A549 treated with ZK216348 at 1 μM for 4 hours (cell line): ENCODE measurements at places on chromosomes 4 and X. TPM values are rescaled to one million over a fixed set of nuclear protein-coding genes. Genes with fewer than 3 reads are reported as not detected.

The STOX2 gene
- 1.5 to 3.9 TPM (median 2.8 TPM) in 5 replicates for total RNA-seq

The NEUROG2 gene
- total RNA-seq, result not detected in 5 replicates

The SCD5 gene
- total RNA-seq, result 5.4 to 8.4 TPM (median 7.3 TPM) in 5 replicates

The PDE5A gene
- 0.09 to 0.37 TPM (median 0.23 TPM) in 5 replicates for total RNA-seq

The HSFX2 gene
- total RNA-seq, result 0.20 to 0.30 TPM in 2 of 5 replicates, not detected in the others

The BEX4 gene
- 1.4 to 2.7 TPM (median 2.0 TPM) in 5 replicates for total RNA-seq

The DMP1 gene
- total RNA-seq, result not detected in 5 replicates

The TMSB15A gene
- 0.61 to 0.85 TPM (median 0.62 TPM) in 3 of 5 replicates, not detected in the others for total RNA-seq

The TKTL2 gene
- not detected in 5 replicates for total RNA-seq

The IQSEC2 gene
- 34.7 to 42.9 TPM (median 40.6 TPM) in 5 replicates for total RNA-seq

The SNCA gene
- total RNA-seq, result 0.20 to 0.74 TPM (median 0.39 TPM) in 3 of 5 replicates, not detected in the others

The DDX53 gene
- not detected in 5 replicates for total RNA-seq

The MAGEC3 gene
- total RNA-seq, result not detected in 5 replicates

The RASSF6 gene
- 0.50 to 1.2 TPM (median 0.80 TPM) in 5 replicates for total RNA-seq

The TLR1 gene
- total RNA-seq, result 0.17 to 0.81 TPM (median 0.32 TPM) in 5 replicates

The MYOZ2 gene
- not detected in 5 replicates for total RNA-seq

The SMR3B gene
- not detected in 5 replicates for total RNA-seq

The TCEAL3 gene
- 18.6 to 26.2 TPM (median 19.2 TPM) in 5 replicates for total RNA-seq

The SCML1 gene
- total RNA-seq, result 4.0 to 7.1 TPM (median 5.3 TPM) in 5 replicates

The MGARP gene
- total RNA-seq, result 0.58 to 1.1 TPM (median 0.68 TPM) in 5 replicates

The CYBB gene
- total RNA-seq, result not detected in 5 replicates

The FAM114A1 gene
- 20.1 to 43.9 TPM (median 34.9 TPM) in 5 replicates for total RNA-seq

The STATH gene
- total RNA-seq, result not detected in 5 replicates

The ODAPH gene
- 1.6 TPM in 1 of 5 replicates, not detected in the others for total RNA-seq

The CDX4 gene
- not detected in 5 replicates for total RNA-seq

The NWD2 gene
- not detected in 5 replicates for total RNA-seq

The FAM133A gene
- total RNA-seq, result 0.62 to 1.0 TPM (median 0.85 TPM) in 5 replicates

The SMPX gene
- not detected in 5 replicates for total RNA-seq

The RTL3 gene
- 0.08 TPM in 1 of 5 replicates, not detected in the others for total RNA-seq

The RNF113A gene
- total RNA-seq, result 28.7 to 34.0 TPM (median 30.2 TPM) in 5 replicates

The NDST3 gene
- not detected in 5 replicates for total RNA-seq

The AVPR2 gene
- total RNA-seq, result not detected in 5 replicates

The GPR143 gene
- 0.20 to 0.56 TPM (median 0.46 TPM) in 3 of 5 replicates, not detected in the others for total RNA-seq

The FAAH2 gene
- 0.18 to 0.36 TPM in 2 of 5 replicates, not detected in the others for total RNA-seq

The PDCL2 gene
- not detected in 5 replicates for total RNA-seq

The PKD2 gene
- 16.6 to 25.1 TPM (median 20.8 TPM) in 5 replicates for total RNA-seq

The JAKMIP1 gene
- not detected in 5 replicates for total RNA-seq

The LPAR4 gene
- not detected in 5 replicates for total RNA-seq

The FATE1 gene
- not detected in 5 replicates for total RNA-seq

The CC2D2A gene
- total RNA-seq, result 10.9 to 13.4 TPM (median 12.2 TPM) in 5 replicates

The CLTRN gene
- total RNA-seq, result 0.39 to 0.97 TPM (median 0.66 TPM) in 5 replicates

The SLC10A7 gene
- 1.1 to 2.8 TPM (median 2.3 TPM) in 5 replicates for total RNA-seq

The FGA gene
- 13.3 to 17.3 TPM (median 14.4 TPM) in 5 replicates for total RNA-seq
